ENCODE measurements at places on chromosomes 2 and 18.

DNA sequence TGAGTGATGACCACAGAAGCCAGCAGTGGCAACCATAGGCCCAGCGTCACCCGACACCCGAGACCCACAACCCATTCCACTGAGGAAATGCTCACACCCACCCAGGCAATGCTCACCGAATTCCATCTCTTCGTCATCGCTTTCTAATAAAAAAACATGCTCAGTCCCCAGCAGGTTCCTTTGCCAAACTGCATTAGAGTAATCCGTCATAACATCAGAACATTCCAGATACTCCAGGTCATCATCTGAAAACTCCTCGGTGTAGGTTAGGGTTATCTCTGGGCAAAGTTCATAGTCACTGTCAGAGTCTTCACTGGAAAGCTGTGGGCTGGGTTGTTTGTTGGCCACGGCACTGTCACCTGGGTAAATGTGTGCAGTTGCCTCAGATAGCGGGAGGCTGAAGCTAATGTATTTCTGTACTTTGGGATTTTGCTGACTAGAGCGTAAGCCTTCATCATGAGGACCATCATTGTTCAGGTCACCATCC lies 49.3 kb downstream of the ALPK2 start:
- no peak for DNase-seq

DNA sequence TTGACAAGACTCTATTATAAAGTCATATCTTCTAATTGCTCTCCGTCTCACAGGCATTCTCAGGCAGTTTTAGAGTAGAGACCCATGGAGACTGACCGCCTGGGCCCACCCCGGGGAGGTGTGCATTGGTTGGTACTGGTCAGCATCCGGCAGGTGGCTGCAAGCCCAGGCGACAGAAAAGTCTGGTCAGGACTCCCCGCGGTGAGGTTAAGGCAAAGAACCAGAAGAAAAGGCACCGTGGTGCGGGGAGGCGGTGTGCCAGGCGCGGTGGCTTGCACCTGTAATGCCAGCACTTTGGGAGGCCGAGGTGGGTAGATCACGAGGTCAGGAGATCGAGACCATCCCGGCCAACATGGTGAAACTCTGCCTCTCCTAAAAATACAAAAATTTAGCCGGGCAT lies 32.5 kb downstream of the AMER3 start:
- no peak for DNase-seq

DNA sequence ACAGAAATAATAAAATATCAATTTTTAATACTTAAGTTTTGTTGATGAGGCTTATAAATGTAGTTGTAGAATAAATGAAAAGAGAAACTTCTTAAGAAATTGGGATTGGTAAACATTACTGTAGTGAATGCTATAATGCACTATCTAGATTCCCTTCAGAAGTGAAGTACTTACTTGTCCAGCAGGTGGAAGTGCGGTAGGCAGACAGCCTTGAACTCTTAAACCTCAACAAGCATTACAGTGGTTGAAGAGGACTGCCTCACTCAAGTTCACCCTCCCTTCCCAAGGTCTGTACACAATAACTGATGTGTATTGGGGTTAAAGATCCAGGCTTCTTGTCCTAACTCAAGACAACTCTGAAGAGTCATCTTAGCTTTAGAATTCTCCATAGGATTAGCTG lies 931.0 kb upstream of the LRRTM1 start:
- no peak for DNase-seq

DNA sequence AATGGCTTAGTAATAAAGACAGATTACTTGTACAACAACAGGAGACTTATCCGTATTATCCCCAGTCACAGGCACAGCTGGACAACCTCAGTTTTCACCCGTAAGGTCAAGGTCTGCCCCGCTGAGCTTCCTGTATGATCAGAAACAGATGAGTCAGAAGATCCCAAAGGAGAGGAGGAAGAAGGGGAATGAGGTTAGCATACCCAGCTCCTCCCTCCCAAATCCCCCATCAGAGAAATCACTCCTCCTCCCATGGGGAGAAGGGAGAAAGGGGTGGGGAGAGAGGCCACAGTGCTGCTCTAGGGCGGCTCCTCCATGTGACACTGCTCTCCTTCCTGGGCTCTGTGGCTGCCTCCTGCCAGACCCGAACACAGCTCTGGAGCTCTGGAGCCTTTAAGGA lies 53.8 kb upstream of the SPTBN1 start:
- DNase-seq: no peak

GRCh38 chr2:220243571-220243970 lies 616.1 kb downstream of the SLC4A3 start:
- no peak for DNase-seq

GRCh38 chr2:12419803-12420202 lies 296.9 kb upstream of the TRIB2 start:
- DNase-seq: no peak

DNA sequence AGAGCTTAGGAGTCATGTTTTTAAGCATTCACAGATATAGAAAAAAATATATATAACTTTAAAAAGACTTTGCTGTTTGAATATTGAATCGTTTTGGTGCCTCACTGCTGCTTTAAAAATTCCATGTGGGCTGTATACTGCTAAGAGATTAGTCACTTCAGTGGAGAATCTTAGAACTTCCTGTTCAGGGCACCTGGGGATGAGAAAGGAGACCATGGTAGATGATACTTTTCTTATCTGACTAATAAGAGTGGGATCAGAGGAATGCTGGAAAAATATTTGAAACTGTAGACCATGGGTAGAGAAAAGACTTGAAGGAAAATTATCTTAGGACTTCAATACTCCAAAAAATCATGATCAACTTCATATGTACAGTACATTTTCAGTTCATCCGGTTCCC lies 442.2 kb upstream of the SETBP1 start:
- DNase-seq: no peak

GRCh38 chr18:76557026-76557575 lies 62.1 kb upstream of the ZNF516 start:
- no peak for DNase-seq

DNA sequence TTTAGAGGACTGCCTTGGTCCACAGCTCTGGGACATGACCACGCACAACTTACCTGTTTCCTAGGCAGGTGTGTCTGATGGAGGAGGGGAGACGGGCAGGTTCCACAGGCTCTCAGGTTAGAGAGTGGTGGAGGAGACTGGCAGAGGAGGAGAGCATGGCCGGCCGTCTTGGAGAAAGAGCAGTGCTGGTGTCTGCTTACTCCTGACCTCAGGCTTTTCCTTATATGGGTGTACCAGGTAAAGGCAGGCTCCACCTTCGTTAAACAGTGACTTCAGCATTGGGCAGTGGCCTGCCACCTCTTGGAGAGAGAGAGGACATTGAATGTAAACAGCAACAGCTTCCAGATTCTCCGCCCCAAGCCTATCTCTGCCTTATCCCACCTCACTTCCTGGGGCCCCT lies at the start of gene CAPN13:
CAPN13 (minus strand) TSS at position 198 of the 400 bp plus-strand sequence. CDS start 20,121 bp downstream, outside the sequence.
- no peak for DNase-seq

DNA sequence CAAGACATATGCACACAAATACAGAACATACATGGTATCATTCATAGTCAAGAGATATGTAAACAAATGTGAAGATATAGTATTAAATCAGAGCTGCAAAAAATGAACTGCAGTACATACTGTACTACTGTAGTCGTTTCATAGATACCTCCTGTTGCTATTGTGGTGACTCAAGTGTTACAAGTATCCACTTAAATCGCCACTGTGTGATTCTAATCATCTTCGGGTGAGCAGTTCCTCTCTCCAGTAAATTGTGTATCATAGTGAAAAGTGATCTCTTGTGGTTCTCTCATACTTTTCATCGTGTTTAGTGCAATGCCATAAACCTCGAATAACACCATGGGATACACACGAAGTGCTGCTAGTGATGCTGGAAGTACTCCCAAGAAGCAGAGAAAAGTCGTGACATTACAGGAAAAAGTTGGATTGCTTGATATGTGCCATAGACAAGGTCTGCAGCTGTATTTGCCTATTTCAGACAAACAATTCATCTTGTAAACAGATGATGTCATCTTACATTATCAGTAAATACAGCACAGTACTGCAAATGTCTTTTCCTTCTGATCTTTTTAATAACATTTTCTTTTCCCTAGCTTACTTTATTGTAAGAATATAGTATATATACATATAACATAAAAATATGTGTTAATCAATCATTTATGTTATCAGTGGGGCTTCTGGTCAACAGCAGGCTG lies 222.2 kb downstream of the BCL11A start:
- no peak for DNase-seq

DNA sequence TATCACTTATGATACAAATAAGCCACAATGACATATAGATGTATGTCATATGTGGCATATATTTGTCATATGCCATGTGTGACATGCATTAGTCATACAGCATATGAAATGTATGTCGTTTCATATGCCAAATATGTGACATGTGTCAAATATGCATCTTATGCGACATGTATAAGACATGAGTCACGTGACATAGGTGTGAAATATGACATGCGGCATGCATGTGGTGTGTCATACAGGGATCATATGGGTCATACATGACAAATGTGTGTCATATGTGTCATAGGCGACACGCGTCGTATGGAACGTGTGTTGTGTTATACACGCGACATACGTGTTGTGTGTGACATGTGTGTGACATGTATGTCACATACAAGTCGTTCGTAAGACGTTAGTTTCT lies 2154.0 kb upstream of the PIK3C3 start:
- no peak for DNase-seq

DNA sequence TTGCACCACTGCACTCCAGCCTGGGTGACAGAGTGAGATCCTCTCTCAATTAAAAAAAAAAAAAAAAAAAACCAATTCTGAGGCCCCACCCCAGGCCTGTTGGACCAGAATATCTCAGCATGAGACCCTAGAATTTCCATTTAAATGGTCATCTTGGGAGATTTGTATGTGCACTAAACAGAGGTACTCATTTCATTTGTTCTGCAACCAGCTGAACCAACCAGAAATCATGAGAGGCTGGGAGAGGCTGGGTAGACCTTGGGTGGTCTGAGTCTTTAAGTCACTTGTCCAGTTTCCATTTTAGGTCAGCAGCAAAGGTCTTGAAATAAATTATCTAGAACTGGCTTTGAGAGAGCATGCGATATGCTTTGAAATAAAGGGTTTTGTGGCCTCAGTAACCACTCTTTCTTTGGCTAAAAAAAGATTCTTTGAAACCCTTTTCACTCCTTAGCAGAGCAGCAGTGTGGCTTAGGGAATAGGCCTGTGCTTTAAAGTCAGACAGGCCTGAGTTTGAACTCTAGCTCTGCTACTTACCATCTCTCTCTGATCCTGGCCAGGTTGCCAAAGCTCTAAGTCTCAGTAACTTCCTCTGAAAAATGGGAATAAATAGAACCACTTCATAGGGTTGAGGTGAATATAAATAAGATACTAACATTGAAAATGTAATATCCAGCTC lies 52.6 kb downstream of the QPCT start:
- no peak for DNase-seq

DNA sequence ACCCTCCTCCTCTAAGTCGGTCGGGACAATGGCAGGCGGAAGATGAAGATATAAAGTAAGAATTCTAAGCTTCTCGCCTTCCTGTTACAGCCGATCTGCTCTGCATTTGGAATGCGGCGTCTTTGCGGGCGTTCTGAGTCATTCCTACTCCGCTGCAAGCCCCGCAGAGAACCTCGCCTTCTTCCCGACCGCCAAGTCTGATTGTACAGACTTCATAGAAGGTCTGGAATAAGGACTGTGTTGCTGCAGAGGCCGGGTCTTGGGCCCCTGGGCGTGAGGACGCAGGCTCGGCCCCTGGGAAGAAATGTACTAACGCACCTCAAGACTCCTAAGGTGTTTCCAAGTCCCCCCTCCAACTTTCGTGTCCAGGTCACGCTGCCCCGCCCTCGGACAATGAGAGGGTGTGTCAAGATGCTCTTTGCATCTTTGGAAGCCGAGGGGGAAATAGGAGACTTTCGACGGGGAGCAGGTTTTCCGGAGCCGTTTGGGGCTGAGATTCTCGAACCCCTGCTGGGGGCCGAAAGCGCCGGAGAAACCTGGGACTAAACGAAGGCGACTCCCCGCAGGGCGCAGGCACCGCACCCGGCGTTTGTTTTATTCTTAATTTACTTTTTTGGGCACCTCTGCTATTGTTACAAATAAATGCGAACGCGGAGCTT lies 12.7 kb upstream of the PAX3 start:
- DNase-seq: no peak

DNA sequence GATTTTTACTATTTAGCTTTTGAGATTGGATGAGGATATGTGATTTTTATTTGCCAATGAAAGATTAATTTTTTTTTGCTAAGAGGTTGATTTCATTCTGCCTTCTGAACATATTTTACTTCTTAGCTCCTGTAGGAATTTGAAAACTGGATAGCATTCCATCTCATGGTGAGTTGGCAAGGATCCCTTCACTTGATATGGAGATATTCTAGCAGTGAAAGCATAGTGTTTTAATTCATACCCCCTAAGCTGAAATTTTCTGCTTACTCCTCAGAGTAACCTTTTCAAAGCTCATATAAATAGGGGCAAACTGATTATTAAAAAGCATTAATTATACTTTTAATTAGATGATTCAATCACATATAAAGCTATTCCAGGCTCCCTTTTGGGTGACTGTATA lies 61.0 kb upstream of the KCNJ3 start:
- DNase-seq: no peak

GRCh38 chr18:32759611-32760167 lies 13.1 kb downstream of the KLHL14 start:
- DNase-seq: no peak

DNA sequence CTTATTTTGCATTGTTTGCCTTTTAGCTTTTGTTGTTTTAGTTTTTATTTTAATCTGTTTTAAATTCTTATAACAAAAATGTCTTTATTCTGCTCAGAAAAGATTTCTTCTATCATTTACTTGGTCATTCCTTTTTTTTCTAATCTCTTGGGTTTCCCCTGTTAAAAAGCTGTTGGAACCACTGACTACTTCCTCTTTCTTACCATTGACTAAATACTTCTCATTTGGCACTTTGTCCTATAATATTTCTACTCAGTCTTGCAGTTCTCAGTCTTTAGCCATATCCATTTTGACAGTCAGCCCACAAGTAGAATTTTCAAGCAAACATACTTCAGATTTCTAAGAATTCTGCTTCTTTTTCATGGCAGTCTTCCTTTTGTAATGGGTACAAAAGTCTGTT lies 567.2 kb downstream of the SATB2 start:
- no peak for DNase-seq

- no peak for DNase-seq
Measured at GRCh38 chr2:118848381-118849225, 1.2 kb upstream of the EN1 start.

GRCh38 chr2:74199275-74199701 lies 873 bp downstream of the MTHFD2 start:
- DNase-seq: no peak
